ENCODE measurements at places on chromosomes 1 and 21. TPM values are rescaled to one million over a fixed set of nuclear protein-coding genes. Genes with fewer than 3 reads are reported as not detected.
A peak's percentile ranks its signal among the peaks of the same experiment; 100 is the strongest.

Gene F3
- total RNA-seq, result not detected

GRCh38 chr1:153364766-153365666 is 7.4 kb downstream of the S100A9 start:
- DNase-seq, result no peak

DNA sequence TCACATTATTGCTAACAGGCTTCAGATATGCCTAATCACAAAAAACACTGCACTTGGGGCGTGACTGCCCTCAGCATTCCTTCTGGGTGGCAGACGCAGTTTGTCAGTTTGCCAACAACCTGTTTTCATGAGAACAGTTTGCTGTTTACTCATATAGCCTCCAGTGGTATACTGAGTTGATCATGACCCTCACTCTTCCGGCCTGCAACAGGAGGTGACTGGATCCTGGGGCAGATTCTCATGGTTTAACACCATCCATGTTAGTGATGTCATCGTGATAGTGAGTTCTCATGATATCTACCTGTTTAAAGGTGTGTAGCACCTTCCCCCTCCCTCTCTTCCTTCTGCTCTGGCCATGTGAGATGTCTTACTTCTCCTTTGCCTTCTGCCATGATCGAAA is 555.2 kb downstream of the PLPP3 start:
- DNase-seq, result no peak

DNA sequence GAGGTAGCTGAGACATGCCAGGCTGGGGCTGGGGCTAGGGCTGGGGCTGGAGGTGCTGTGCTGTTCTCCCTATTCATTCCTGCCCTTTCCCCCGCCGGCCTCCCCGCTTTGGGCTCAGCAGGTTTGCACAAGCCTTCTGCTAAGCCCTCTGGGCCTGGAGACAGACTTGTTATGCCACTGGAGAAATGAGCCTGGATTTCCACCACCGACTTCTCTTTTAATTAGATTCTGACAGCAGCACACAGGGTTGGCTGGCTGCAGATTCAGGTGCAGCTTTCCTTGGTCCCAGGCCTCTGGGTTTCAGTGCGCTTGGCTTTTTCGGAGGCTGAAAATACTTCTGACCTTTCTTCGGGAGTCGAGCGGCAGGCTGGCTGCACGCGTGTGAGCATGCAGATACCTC is 71.5 kb upstream of the ACTL8 start:
- DNase-seq, result no peak

DNA sequence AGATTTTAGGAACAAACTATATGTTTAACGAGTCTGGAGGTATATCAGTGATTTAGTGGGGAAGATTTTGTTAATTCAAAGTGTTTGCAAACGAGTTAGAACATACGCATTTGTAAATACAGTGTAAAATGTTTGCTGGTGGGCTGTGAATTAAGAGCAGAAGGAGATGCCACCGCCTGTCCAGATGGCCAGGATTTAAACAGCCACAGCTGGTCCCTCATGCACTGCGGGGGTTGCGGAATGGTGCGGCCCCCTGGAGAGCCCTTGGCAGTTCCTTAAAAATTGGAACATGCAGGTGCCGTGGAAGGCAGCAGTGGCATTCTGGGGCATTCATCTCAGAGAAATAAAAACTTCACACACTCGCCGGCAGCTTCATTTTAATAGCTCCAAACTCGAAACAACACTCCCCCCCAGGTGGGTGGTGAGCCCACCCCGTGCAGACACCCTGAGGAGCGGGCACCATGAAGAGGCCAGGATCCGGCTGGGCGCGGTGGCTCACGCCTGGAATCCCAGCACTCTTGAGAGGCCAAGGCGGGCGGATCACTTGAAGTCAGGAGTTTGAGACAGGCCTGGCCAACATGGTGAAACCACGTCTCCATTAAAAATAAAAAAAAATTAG is 3.5 kb upstream of the C1orf159 start:
- DNase-seq, result no peak

Gene BACH1
- total RNA-seq, result 65.9 TPM

Gene EFNA1
- total RNA-seq, result 5.9 TPM

Gene FGR
- total RNA-seq, result 3.2 TPM

Gene ATP6V1G3
- not detected for total RNA-seq

GRCh38 chr1:186297439-186298045 is 77.5 kb downstream of the TPR start:
- DNase-seq, result no peak

DNA sequence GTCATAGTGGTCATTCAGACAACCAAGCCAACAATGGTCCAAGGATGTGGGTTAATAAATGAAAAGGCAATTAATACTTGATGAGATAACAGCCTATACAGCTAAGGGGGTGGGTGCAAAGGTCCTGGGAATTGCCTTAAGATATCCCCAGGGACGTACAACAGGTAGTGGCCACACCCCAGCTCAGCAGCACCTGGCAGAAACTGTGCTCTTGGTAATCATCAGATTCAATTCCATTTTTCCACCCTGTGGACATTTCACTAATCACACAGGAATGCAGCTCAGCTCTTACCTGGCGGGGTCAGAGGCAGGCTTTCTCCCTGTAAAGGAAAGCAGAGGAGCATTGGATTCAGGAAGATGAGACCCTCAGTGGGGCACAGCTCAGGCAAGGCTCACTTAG is 32.9 kb downstream of the FCRL5 start:
- DNase-seq, result no peak

DNA sequence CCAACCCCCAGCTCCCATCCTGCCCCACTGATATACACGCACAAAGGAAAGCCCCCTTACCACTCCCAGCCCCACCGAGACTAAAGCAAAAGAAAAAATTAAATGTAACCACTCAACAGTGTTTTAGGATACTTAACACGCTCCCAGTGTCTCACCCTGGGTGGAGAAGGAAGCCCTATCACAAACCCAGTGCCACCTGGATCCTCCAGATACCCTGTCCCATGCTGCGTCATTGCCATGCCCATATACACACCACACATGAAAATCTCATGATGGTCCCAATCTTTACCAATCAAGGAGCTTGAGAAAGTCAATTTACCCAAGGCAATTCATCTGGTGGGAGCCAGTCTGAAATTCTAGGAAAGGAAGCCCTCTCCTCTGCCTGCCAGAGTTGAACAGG is 11.2 kb downstream of the KIAA1614 start:
- no peak for DNase-seq

GRCh38 chr1:8463144-8463927 is 145.4 kb downstream of the SLC45A1 start:
- DNase-seq, result no peak

DNA sequence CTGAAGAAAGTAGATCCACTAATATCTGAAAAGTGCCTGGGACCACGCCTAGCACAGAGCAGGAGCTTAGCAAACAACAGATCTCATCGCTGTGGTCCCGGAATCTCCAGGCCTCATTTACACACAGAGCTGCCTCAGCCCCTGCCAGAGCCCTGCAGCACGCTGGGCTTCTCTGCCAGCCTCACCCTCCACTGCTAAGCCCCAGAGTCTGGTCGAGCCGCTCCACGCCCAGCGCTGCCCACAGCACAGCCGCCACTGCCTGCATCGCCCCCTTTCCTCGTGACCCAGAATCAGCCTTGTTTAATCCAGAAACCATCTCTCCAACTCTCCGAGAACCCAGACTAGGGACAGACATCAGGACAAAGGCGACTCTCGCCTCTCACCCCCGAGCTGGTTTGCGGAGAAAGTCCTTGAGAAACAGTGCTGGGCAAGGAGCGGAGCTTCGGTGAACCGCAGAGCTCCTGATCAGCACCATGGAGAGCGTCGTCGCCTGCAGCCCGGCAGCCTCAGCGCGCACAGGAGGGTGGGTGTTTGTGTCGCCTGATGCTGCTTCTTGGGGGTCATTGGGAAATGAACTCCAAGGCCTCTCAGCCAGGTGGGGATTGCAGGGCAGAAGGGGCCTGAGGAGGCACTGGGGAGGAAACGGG is 145.1 kb downstream of the NPHP4 start:
- DNase-seq, result no peak

GRCh38 chr1:98429965-98430443 is 231.5 kb upstream of the SNX7 start:
- no peak for DNase-seq

Gene BNIPL
- 0.30 TPM for total RNA-seq

- no peak for DNase-seq
Observed at GRCh38 chr1:65470766-65471165, 50.3 kb downstream of the LEPR start.

Gene SGIP1
- total RNA-seq, result not detected

- no peak for DNase-seq
Observed at GRCh38 chr1:177172866-177173265, 2.1 kb downstream of the BRINP2 start.

DNA sequence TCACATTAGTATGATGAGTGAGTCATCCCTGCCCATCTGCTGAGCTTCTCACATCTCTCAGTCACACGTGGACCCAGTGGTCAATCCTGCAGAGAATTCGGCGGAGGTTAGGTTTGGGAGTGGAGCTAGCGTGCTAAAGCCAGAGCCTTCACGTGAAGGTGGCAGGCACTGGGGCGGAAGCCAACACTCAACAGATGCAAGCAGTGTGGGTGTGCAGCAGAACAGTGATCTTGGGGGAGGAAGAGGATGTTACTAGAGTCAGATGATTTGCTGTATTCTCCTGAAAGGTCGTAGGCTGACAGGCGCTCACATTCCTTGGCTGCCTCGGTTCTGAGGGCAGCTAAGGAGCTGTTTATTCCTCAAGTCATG is 6.7 kb downstream of the C1orf115 start:
- no peak for DNase-seq

- DNase-seq, result no peak
Observed at GRCh38 chr1:183609313-183609712, 19.1 kb upstream of the NCF2 start.

GRCh38 chr1:2378441-2378851 is 12.9 kb downstream of the MORN1 start:
- DNase-seq, result no peak

Gene SAMD11
- not detected for total RNA-seq

DNA sequence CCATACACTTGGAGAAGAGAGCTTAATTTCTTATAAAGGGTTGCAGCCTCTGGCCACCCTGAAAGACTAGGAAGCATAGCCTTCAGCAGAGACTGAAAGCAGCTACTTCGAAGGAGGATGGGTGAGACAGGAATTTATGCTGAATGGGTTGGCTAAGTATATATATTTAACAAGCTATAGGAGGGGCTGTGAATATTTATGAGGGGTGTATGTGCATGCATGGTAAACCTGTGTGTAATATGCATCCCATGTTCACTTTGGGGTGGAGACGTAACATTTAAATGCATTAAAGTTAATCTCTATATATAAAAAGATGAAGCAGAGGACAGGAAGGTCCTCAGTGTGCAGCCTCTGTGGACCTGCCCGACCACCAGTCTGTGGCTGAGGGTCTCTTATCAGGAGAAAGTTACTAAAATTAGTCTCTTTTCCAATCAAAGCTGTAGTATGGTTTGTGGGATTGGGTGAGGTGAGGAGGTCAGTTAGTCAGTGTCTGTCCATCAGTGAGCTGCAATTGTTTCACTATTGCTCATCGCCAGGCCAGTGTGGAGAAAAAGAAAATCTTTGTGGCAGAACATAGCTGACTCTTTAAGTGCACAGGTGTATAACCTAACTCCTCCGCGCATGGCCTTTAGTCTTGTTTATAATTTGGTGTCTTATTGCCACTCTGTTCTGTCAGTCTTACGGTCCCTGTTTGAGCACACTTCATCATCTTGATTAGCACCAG is 35.4 kb upstream of the DSCAM start:
- DNase-seq, result no peak

DNA sequence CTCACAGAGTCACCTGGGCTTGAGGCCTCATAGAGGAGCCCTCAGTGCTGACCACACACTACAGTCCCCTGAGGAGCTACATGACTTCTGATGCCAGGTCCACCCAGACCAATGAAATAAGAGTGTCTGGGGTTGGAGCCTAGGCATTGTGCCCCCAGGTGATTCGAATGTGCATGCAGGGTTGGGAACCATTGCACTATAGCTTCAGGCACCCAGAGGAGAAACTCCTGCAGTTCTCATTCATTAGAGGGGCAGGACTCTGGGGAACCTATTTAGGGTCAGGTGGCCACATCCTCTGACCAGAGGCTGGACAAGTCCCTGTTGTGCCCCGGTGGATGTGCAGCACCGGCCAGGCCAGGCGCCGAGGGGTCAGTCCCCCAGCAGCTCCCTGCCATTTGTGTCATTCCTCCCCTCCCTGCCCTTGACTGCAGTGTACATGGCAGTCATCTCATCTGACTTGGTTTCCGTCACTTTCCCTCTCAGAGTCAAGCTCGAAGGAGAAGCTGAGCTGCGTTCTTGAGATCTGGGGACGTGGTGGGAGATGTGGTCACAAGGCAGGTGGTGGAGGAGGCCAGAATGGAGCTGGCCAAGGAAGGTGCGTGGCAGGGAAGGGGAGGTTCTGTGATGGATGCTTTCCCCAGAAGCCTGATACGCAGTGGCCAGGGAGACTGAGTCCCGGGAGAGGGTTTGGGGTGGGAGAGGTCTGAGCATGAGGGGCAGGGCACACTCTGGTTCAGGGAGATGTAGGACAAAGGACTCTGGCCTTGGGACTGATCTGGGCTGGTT is 6.4 kb downstream of the CLDN19 start:
- no peak for DNase-seq

- DNase-seq, result peak; percentile 22
Observed at GRCh38 chr21:37087188-37087587, 14.1 kb downstream of the TTC3 start.

Gene TLR5
- 2.1 TPM for total RNA-seq

- DNase-seq, result no peak
Observed at GRCh38 chr1:219444474-219444873, 168.4 kb downstream of the ZC3H11B start.

GRCh38 chr1:36651176-36651910 is 168.6 kb upstream of the CSF3R start:
- no peak for DNase-seq

DNA sequence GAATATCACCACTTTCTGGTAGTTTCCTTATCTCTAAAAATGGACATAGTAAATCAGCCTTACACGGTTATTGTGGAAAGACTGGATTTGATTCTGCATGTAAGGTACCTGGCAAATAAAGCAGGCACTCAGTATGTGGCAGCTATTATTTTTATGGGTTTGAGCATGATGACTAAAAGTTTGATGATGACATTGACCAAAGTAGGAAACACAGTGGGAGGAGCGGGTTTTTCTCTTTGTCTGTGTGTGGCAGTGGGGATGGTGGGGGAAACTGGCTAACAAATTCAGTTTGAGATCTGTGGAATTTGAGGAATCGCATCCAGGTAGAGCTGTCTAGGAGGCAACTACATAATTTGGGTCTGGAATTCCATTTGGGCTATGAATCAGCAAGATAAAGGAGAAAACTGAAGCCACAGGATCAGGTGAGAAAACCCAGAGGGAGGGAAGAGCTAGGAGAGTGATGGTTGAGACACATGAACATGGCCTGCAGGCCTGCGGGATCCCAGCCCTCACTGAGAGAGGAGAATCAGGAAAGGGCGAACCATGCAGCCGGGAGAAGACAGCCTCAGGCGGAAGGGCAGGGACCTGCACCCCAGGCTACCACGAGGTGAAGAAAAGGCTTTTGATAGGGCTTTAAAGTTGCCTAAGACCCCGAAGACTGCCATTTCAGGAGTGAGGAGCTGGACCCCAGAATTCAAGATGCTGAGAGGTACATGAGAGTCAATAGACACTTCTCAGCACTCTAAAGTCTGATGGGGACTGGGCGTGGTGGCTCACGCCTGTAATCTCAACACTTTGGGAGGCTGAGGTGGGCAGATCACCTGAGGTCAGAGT is 52.2 kb downstream of the MEF2D start:
- DNase-seq, result no peak
